ENCODE measurements at places on chromosomes 16 and 17. TPM values are rescaled to one million over a fixed set of nuclear protein-coding genes. Genes with fewer than 3 reads are reported as not detected.

The MYH2 gene
- total RNA-seq = not detected

The TNFRSF13B gene
- not detected for total RNA-seq

The CMTM1 gene
- total RNA-seq = 2.1 TPM

The CD300LB gene
- total RNA-seq = not detected

The NPIPA7 gene
- 5.1 TPM for total RNA-seq

The SLC38A7 gene
- 21.3 TPM for total RNA-seq

The PABPN1L gene
- total RNA-seq = not detected

The NOTUM gene
- total RNA-seq = not detected

The GP2 gene
- total RNA-seq = not detected

The CLDN6 gene
- not detected for total RNA-seq

The WDR59 gene
- total RNA-seq = 35.0 TPM

The EVI2A gene
- total RNA-seq = 6.9 TPM

The HMOX2 gene
- 93.4 TPM for total RNA-seq

The WWOX gene
- 14.0 TPM for total RNA-seq

The NF1 gene
- total RNA-seq = 60.8 TPM

The ABCA8 gene
- total RNA-seq = 81.8 TPM

The HSF4 gene
- total RNA-seq = 29.7 TPM

The SLFN11 gene
- 18.5 TPM for total RNA-seq

The SLC13A5 gene
- total RNA-seq = not detected

The SYCE1L gene
- 3.8 TPM for total RNA-seq

The MT1E gene
- 72.7 TPM for total RNA-seq

The LRRC75A gene
- 0.97 TPM for total RNA-seq

The RSL1D1 gene
- total RNA-seq = 106 TPM

The SSTR5 gene
- total RNA-seq = 17.7 TPM

The ZSCAN10 gene
- not detected for total RNA-seq

The SLC13A2 gene
- not detected for total RNA-seq

The TUFM gene
- total RNA-seq = 165 TPM

The SNTB2 gene
- total RNA-seq = 30.4 TPM

The ZNF385C gene
- total RNA-seq = 0.42 TPM

The SRP68 gene
- total RNA-seq = 61.6 TPM

The RHBDL3 gene
- total RNA-seq = 35.9 TPM

The ALDH3A1 gene
- 0.20 TPM for total RNA-seq

The HBQ1 gene
- not detected for total RNA-seq

The SCN4A gene
- 2.5 TPM for total RNA-seq

The WNT3 gene
- 1.0 TPM for total RNA-seq

The CA10 gene
- not detected for total RNA-seq

The NUDT21 gene
- total RNA-seq = 76.9 TPM

The IRX6 gene
- total RNA-seq = not detected

The CSH1 gene
- not detected for total RNA-seq

The EVI2B gene
- 5.8 TPM for total RNA-seq

The MT1M gene
- 26.7 TPM for total RNA-seq

The KCNJ16 gene
- total RNA-seq = 0.06 TPM

The CDT1 gene
- 0.57 TPM for total RNA-seq

The CASKIN1 gene
- 26.5 TPM for total RNA-seq

The FA2H gene
- 0.57 TPM for total RNA-seq

The EME2 gene
- 10.4 TPM for total RNA-seq

The G6PC1 gene
- not detected for total RNA-seq

The TNFRSF17 gene
- total RNA-seq = not detected

The GRB7 gene
- total RNA-seq = 2.7 TPM

The CACNA1H gene
- total RNA-seq = 6.0 TPM

The COQ7 gene
- 32.1 TPM for total RNA-seq

The TBX2 gene
- 12.4 TPM for total RNA-seq

The APOH gene
- not detected for total RNA-seq

The TMEM100 gene
- total RNA-seq = 27.6 TPM

The NUPR1 gene
- total RNA-seq = 63.7 TPM

The REXO5 gene
- total RNA-seq = 3.3 TPM

The OR1F1 gene
- not detected for total RNA-seq

The CTF1 gene
- 9.6 TPM for total RNA-seq

The RNF157 gene
- 17.1 TPM for total RNA-seq

Data from right cardiac atrium (tissue), 5 donors.